ENCODE measurements at places on chromosomes 16 and 17.

- no peak for DNase-seq
Measured at GRCh38 chr16:1427473-1428461, 3.1 kb upstream of the PERCC1 start.

GRCh38 chr16:71645450-71645849, 19.5 kb downstream of the MARVELD3 start:
- DNase-seq: no peak

DNA sequence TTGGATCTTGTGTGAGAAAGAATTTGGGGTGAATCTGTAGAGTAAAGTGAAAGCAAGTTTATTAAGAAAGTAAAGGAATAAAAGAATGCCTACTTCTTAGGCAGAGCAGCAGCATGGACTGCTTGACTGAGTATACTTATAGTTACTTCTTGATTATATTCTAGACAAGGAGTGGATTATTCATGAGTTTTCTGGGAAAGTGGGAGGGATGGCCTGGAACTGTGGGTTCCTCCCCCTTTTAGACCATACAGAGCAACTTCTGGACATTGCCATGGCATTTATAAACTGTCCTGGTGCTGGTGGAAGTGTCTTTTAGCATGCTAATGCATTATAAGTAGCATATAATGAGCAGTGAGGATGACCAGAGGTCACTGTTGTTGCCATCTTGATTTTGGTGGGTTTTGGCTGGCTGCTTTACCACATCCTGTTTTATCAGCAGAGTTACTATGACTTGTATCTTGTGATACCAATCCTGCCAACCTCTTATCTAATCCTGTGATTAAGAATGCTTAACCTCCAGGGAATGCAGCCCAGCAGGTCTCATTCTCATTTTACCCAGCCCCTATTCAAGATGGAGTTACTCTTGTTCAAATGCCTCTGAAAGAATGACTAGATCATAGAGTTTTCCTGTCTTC, 58.7 kb downstream of the HSD17B2 start:
- DNase-seq: no peak

DNA sequence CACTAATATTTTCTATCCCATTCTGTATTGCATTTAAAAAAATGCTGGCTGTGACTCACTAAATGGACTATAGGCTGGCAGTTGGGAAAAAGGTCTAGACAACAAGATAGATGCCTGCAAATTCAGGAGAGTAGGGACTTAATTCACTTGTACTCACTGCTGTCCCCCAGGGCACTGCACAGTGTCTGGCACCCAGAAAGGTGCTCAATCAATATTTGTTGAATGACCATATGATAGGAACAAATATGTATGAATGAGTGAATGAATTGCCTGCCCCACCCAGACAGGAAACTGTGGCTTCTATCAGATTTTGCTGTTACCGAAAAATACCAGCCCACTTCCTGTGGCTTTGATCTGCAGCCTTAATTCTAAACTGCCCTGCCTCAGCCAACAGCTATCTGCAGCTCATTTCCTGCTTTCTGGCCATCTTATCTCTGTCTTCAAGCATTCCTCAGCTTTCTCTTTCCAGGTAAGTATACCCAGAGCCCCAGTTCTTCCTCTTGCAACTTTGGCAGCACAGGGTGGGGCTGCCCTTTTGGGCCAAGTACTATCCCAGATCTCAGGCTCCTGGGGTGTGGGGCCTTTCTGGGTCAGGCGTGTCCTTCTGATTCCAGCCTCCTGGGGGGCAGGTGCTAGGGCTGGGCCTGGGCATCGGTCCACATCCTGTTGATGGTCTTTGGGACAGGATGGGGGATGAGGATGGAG, 15.3 kb upstream of the TNS4 start:
- peak; percentile 80 for DNase-seq

- no peak for DNase-seq
Measured at GRCh38 chr17:28029044-28029443, 13.4 kb upstream of the NLK start.

All from CD8-positive, alpha-beta T cell (primary cell).